ENCODE measurements at places on chromosomes 1 and 21.

GRCh38 chr1:200075938-200076546, 48.5 kb downstream of the NR5A2 start:
- DNase-seq, result no peak

GRCh38 chr1:115564201-115564600, 77.6 kb upstream of the VANGL1 start:
- DNase-seq, result no peak

DNA sequence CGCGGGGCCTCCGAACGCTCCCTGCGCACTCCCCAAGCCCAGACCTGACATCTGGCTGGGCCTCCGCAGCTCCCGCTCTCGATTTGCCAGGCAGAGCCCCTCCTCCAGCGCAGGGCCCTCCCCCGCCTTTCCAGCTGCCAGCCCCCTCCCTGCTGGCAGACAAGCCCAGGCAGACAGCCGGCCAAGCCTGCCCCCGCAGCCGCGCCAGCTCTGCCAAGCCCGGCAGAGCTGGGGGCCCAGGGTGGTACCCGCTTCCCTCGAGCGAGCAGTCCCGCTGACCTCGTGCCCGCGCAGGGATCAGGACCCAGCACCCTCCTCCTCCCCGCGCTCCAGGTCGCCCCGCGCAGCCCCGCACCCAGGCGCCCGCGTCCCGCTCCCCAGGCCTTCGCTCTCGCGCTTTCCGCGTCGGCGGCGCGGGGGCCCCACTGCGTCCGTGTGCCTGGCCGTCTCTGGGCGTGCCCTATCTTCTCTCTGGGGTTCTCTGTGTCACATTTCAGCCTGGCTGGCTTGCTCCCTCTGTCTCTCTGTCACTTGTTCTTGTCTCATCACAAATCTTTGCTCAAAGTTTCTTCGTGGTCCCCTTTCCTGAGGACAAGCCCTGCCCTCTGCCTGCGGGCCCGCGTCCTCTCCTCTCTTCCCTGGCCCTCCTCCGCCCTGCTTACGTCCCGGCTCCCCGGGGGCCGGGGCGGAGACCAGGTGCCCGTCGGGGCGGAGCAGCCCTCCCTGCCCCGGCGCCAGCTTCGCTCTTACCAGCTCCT, 580 bp downstream of the INKA2 start:
- peak; percentile 78 for DNase-seq

DNA sequence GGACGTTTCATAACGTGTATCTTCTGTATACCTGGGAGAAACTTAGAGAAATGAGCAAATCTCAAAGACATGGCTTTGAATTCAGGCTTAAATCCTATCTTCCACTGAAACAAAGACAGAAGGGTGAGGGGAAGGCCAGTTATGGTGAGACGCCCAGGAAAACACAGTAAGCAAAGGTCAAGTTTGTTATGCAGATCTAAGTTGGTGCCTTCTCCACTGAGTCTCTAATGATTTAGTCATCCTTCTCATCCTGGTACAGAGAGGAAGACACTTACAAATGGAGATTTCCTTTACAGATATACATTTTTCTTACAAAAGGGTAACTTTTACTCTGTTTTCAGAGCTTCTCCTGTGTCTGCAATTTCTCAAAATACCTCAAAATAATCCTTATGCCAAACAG, 64.4 kb downstream of the MAP3K7CL start:
- no peak for DNase-seq

- DNase-seq, result no peak
Measured at GRCh38 chr21:36700971-36701755, 2.2 kb downstream of the SIM2 start.

DNA sequence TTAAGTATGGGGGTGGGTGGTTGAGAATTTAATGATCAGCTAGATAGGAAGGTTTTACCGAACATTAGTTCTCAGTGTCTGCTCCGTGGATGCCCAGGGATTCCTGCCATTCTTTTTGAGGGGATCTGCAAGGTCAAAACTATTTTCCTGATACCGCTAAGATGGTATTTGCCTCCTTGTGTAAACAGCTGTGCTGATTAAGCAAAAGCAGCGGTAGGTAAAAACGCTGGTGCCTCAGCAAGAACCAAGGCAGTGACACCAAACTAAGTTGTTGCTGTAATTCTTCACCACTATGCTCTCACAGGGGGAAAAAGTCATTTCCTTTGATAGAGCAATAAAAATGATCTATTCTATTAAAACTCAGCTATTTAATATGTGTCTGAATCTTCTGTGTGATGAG, 229.0 kb downstream of the FMN2 start:
- DNase-seq, result no peak

GRCh38 chr1:24364975-24365678, 46.0 kb downstream of the GRHL3 start:
- no peak for DNase-seq

DNA sequence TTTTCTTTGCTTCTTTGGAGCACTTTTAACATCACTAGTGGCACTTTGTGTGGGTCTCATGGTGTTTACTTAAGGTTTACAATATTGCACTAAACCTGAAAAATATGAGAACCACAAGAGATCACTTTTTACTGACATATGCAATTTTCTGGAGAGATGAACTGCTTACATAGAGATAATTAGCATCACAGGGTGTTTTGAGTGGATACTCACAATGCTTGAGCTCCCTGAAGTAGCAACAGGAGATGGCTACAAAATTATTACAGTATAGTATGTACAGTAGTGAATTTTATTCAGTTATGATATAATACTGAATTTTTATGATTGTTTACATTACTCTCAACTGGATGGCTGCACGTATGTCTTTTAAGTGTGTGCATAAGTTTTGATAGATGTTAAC, 22.6 kb downstream of the RPRD2 start:
- DNase-seq, result no peak

DNA sequence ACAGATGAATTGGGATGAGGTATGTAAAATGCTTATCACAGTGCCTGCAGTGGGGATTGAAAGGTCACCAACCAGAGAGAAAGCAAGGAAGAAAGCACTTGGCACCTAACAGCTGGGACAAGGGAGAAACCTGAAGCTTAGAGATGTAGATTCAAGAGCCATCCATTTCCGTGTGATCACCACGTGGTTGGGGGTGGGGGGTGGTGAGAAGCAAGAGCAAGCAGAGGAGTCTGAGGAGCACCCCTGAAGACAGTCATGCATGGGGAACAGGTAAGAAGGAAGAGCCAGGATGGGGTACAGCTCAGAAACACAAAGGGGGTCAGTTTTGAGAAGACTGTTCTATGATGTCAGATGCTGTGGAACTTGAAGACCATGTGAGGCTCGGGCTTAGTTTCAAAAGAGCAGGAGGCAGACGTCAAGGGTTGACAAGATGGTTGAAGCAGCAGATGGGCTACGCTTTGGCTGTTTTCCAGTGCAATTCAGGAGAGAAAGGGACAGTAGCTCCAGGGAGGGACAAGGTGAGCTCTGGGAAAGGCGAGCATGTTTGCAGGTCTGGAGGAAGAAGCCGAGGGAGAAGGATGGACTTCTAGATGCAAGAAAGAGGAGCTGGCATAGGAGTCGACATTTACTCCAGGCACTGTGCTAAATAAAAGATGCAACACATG, 17.4 kb downstream of the KANK4 start:
- DNase-seq, result no peak

- DNase-seq, result no peak
Measured at GRCh38 chr1:212920246-212920645, 30.1 kb upstream of the VASH2 start.

DNA sequence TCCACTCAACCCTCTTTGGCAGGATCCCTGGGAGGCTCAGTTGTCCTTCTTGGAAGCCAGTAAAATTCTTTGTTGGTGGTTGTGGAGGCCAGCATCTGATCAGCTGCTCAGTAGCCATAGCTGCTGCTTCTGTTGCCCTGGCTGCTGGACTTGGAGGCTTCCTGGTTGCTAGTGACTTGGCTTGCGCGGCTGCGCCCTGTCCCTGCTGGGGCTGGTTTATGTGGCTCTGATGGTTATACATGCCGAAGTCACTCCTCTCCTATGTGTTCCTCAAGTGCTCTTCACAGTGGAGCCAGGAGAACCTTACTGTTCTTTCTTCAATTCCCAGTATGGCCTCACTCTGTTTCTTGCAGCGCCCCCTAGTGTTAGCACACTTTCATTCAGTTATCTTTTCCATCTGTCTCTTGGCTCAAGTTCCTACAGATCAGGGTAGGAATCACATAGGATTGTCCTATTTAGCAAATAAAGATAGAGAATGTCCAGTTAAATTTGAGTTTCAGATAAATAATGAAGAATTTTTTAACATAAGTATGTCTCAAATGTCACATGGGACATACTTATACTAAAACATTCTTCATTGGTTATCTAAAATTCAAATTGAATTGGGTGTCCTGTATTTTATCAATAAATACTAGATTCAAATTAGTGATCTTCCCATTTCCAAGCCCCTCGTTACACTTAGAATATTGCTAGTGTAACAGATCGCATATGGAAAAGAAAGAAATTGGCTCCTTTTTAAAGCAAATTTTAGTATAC, 176.5 kb downstream of the TGFB2 start:
- DNase-seq, result peak; percentile 6

DNA sequence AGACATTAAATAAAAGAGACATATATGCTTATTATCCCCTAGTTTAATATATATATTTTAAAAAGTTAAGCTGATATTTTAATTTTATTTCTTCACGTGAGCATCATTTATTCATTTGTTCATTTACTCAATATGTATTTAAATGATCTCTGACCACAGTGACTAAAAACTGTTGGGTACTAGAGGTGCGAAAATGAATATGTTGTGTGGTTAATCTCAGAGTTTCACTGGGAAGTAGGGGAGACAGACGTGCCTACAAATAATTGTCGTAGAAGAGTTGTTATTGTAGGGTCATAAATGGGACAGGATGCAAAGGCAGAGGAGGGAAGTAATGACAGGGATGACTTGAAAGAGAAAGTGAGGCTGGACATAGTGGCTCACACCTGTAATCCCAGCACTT, 213.0 kb upstream of the CACYBP start:
- DNase-seq, result no peak

GRCh38 chr1:85550784-85551516, 29.6 kb upstream of the CCN1 start:
- DNase-seq, result no peak

- no peak for DNase-seq
Measured at GRCh38 chr1:99869304-99869703, 19.1 kb downstream of the AGL start.

DNA sequence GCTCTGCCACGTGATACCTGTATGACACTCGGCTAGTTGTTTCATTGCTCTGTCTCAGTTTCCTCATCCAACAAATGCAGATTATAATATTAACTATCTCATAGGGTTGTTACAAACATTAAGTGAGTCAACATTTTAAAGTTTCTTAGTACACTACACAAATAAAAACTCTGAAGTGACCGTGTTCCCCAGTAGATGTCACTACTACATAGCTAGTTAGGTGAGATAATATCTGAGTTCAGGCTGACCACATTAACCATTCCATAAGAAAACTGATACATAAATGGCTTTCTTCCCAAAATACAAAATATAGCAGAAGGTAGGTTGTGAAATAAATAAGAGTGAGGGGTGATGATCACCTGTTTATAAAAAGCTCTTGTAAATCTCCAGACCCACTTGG, 214.1 kb downstream of the NUF2 start:
- no peak for DNase-seq

Data from hypothalamus (tissue), 51 donors.